ENCODE measurements at places on chromosomes 12 and 14. TPM values are rescaled to one million over a fixed set of nuclear protein-coding genes. Genes with fewer than 3 reads are reported as not detected.

- DNase-seq = no peak
Measured at GRCh38 chr12:98741196-98741555, 96.1 kb downstream of the APAF1 start.

- no peak for DNase-seq
Measured at GRCh38 chr12:57470286-57470969, 9.2 kb downstream of the ARHGAP9 start.

DNA sequence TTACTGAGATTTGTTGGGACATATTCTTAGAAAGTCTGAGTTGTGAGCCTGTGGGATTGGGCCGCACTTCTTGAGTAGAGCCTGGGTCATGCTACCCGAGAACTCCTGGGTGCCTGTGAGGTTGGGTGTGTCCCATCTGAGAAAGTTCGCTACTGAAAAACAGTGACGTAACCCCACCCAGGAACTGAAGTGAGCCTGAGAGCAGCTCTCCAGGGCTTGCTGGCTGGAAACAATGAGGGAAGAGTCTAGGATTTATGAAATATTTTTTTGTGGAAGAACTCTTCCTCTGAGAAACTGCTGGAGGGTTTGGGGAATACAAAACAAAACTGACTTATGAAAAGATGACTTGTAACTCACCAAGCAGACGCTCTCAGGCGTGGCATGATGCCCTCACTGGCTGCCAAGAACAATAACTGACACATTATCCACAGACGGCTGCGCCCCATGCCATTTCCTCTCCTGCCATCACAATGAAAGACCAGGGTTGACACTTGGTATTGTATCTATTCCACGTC, 69.2 kb downstream of the RASSF3 start:
- DNase-seq = peak; percentile 46

Gene GLS2
- 1.2 TPM for polyA plus RNA-seq

GRCh38 chr12:1189163-1189562, 198.1 kb downstream of the ERC1 start:
- no peak for DNase-seq

DNA sequence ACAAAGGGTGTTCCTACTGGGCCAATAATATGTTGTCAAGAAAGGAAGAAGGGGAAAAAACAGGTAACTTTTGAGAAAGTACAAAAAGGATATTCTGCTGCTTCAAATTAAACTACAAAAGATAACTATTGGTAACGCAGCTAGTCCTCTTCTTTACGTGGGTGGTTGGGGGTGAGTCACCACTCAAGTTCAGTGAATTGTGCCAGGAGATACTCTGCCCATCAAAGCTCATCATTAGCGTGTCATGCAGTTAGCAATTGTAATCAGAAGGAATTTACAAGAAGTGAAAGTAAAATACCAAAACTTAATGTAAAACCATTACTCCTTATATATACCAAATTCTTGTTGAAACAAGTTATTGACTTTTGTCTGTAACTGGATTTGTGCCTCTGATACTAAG, 342.0 kb downstream of the NPAS3 start:
- DNase-seq = no peak

GRCh38 chr14:101171650-101172049, 268.1 kb upstream of the RTL1 start:
- no peak for DNase-seq

DNA sequence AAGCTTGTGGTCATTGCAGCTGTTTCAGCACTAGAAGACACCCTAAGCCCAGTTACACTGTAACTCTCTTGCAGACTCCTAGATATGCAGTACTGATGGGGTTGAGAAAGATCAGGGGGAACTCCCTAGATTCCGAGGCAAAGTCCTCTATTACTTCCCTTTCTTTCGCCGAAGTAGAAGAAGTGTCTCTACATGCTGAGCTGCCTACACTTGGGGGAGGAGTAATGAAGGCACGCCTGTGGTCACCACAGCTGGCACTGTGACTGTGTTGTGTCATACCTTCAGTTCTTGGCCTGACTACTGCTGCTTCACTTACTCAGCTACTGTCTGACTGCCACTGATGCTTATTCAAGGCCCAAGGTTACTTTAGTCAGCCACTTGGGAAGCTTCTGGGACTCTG, 35.1 kb upstream of the RPL10L start:
- no peak for DNase-seq

DNA sequence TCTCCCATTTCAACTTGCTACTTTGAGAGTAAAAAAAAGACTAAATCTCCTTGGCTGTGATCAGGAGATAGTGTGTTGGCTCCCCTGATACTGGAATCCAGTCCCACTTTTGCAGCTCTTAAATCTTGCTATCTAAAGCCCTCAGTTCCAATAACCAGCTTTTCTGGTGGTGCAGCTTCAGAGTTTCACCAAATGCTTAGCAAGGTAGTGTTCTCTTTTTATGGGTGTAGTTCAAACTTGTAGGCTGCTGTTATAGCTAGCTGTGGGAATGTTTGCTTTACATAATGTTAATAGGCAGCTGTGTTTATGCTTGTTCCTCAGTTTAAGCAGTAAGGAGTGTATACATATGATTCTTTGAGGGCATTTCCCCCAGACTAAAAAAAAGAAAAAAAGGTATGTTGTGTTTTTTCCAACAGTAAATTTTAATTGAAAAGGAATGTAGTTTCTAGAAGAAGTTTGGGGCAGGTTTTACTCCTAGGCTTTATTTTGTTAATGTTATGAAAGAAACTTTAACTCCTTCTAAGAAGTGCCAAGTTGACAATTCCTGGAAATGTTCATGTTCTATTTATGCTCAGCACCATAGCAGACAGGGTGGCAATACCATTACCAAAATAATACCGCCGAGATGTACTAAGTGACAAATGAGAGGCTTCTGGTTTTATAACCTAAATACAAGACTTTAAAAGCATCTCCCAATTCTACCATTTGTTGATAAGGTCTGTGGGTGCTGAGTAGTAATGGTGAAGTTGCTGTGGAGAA, 12.1 kb downstream of the CRADD start:
- no peak for DNase-seq

- no peak for DNase-seq
Measured at GRCh38 chr14:50022661-50023060, 93.7 kb downstream of the VCPKMT start.

Gene SMCO3
- 0.15 TPM for polyA plus RNA-seq

DNA sequence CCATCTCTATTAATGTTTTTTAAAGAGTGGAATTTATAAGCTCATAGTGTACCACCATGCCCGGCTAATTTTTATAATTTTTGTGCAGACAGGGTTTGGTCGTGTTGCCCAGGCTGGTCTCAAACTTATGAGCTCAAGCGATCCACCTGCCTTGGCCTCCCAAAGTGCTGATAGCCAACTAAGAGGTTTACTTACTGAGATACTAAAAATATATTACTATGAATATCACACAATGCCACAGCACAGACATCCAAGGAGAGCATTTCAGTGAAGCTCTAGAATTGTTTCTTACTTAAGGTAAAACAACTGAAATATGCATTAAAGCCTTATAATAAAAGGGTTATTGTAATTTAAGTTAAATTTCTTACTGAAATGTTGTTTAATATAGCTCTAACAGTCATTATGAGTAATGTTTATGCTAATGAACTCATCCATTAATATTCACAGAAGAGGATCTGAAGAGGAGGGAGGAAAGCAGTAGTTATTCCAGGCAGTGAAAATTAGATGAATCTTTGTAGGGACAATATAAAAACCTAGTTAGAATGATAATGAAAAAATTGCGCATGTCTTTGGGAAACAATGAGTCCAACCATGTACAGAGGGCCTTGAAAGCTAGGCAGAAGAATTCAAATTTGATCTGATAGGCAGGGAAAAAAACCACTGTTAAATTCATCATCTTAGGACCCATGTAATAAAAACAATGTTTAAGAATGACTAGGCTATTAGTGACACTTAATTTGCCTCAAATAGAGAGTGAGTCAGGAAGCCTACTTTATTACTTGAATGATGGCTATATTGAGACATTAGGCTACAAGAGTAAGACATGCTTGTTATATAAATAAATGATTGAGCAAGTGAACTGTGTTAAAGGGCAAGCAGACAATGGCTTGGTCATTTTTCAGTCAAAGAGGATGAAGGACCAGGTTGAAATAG, 99.2 kb downstream of the SLC41A2 start:
- no peak for DNase-seq

DNA sequence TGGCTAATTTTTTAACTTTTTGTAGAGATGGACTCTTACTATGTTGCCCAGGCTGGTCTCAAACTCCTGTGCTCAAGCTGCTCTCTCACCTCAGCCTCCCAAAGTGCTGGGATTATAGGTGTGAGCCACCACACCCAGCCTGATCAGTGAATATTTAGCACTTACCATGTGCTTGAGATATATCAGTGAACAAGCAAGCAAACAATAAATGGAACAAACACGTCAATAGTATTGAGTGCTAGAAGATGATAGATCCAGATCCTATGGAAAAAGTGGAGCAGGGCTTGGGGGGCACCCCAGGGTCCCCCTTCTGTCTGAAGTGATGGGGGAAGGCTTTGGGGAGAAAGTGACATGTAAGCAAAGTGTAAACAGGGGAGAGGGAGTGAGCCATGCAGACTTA, 83.8 kb downstream of the NT5DC3 start:
- no peak for DNase-seq

DNA sequence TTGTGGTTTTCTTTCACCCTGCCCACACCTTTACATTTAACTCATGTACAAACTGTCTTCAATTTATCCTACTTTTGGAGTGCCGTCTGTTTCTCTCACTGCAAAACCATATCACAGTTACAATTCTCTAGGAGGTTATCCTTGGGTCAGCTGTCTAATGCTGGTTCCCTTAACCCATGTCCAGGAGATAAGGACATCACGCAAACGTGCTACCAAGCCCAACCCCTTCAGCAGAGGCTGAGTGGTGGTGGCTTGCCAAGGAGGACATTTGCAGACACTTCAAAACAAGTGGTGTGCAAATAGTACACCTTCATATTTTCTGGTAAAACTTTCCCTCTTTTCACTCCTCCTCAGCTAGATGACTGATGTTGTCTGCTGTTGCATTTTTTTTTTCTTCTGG, 167.9 kb downstream of the PAX9 start:
- no peak for DNase-seq

Gene YAF2
- polyA plus RNA-seq = 22.0 TPM

DNA sequence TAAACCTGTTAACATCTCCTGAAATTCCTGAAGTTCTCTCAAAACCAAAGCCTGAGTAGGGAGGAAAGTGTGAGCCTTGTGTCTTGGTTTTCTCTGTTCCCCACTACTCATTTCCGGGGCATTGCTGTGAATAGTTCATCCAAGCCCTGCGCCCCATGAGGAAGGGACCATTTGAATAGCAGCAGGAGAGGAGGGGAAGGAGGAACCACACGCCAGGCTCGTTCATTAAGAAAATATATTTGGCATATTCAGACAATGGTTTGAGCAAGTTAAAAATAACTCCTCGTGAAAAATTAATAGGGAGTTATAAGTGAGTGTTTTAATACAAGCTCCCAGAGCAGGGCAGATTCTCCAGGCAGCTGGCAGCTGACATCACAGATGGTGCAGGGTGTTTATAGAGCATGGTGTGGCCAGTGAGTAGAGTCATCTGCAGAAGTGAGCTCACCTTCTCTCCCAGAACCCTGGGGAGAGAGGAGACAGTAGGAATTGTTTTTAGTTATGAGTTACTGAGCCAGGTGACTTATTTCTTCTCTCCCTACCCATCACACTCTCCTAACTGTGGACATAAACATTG, 29.5 kb upstream of the CISTR start:
- DNase-seq = no peak

- no peak for DNase-seq
Measured at GRCh38 chr14:101103321-101103901, 199.9 kb upstream of the RTL1 start.

- no peak for DNase-seq
Measured at GRCh38 chr12:52182384-52182783, 9.4 kb downstream of the KRT80 start.
